Cortex of kidney (tissue), 1 donor: ENCODE measurements at places on chromosomes 12 and 14.

- DNase-seq = no peak
Observed at GRCh38 chr14:34707722-34708121, 6.7 kb downstream of the CFL2 start.

- no peak for DNase-seq
Observed at GRCh38 chr12:63450816-63451215, 217.5 kb downstream of the DPY19L2 start.

DNA sequence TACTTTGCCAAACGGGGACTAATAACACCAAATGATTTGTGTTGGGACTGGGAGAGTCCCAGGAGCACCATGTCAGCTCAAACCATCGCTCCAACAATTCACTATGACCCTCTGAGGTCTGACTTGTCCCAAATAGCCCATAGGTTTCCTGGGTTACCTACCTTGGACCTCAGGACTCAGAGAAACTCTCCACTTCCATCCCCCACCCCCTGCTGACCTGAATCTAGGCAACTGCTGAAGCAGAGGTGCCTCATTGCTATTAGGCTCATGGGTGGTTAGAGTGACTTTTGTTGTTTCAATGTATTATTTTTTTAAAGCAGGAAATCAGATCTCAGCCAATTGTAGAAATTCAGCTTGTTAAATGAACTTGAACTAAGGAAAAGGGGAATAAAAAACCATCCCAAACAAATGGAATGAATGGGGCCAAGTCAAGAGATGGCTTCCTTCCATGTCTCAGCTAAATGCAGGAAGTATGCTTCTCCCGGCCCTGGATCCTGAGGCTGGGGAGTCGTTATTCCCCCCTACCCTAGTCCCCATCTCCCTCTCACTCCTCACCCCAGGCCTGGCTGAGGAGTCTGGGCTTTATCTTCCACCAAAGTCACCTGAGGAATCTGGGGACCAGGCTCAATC is 80.9 kb upstream of the SLC24A4 start:
- no peak for DNase-seq

DNA sequence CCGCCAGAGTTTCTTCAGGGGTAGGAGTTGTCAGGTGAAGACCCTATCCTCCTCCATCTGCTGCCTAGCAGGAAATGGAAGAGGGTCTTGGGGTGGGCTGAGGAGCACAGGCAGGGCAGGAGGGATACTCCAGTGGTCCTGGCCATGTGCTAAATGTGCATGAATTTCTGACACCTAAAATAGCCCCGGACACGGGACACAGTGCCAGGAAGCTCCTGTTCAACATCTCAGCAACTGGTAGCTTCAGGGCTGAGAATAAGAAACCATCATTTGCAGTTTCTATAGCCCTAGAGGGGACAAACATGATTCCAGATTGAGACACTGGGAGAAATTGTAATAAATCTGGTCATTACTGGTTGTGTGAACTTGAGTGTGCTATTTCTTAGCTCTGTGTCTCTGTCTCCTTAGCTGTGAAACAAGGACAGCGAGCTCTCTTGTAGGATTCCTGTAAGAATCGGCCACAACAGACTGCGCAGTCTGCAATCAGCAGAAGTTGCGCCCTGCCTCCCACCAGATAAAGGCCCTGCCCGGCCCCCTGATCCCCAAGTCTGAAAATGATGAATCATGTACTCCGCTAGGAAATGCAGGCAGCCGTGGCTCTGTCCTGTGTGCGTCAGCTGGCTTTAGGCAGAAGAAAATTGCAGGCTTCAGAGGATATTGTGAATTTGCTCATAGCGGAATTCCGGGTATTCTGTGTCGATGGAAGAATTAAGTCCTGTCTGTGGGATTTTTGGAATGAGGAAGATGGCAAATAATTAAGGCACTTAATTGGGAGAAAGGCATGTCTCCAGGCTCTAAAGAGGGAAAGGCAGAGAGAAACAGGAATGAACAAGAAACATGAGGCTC is 35.2 kb upstream of the MEG3 start:
- no peak for DNase-seq

GRCh38 chr12:120767071-120768024 is 41.7 kb downstream of the ACADS start:
- DNase-seq = no peak

- DNase-seq = no peak
Observed at GRCh38 chr12:124964251-124964650, 24.7 kb downstream of the DHX37 start.
